ENCODE measurements at places on chromosomes 3 and 15.
A peak's percentile ranks its signal among the peaks of the same experiment; 100 is the strongest.

- DNase-seq = peak; percentile 31
Measured at GRCh38 chr3:14598143-14598569, 53.4 kb upstream of the CCDC174 start.

- DNase-seq = no peak
Measured at GRCh38 chr3:9750556-9751411, 1.0 kb downstream of the OGG1 start.

DNA sequence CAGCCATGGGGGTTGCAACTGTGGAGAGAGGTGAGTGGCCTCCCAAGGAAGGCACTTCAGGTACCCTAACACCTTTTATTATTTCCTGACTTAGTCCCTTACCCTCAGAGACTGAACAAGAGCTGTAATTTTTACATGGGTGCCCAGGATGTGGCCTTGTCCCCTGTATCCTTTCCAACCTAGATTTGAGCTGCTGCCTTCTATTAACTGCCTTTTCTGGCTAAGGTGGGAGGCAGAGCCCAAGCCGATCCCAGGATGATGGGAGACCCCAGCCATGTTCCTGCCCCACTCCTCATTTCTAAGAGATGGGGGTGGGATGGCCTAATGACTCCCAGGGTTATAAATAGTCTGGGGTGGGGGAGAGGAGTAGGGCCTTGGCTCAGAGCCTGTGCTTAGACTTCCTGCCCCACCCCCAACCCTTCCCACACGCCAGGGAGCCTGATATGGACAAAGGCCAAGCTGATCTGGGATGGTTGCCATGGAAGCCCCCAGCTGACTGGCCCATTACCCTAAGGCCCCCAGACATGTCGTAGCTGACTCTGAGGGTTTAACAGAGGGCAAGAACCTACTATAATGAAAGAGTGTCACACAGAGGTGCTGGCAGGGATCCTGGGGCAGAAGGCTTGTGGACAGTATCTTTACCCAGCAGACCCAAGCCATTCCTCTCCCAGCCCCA is 1.9 kb downstream of the KLHDC8B start:
- no peak for DNase-seq

DNA sequence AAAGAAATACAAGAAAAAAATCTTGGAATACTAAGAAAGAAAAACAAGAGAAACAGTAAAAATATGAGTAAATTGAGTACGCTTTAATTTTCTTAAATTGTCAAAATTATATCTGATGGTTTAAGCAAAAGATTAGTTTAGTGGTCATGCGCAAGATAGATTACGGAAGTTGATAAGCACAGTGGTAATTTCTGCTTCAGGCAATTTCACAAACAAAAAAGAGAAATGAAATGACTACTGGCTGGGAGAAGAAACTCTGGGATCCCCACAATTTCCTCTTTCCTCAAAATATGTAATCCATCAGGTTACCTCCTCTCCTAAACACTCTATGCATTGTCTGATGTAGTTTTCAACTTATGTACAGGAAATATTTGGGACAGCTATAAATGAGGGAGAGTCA is 9.0 kb downstream of the MYD88 start:
- DNase-seq = no peak

GRCh38 chr3:156654834-156655233 is 19.6 kb upstream of the TIPARP start:
- no peak for DNase-seq

- DNase-seq = no peak
Measured at GRCh38 chr3:9121366-9122001, 128.0 kb downstream of the SRGAP3 start.

GRCh38 chr3:172087602-172088580 is 48.5 kb downstream of the FNDC3B start:
- DNase-seq = no peak

DNA sequence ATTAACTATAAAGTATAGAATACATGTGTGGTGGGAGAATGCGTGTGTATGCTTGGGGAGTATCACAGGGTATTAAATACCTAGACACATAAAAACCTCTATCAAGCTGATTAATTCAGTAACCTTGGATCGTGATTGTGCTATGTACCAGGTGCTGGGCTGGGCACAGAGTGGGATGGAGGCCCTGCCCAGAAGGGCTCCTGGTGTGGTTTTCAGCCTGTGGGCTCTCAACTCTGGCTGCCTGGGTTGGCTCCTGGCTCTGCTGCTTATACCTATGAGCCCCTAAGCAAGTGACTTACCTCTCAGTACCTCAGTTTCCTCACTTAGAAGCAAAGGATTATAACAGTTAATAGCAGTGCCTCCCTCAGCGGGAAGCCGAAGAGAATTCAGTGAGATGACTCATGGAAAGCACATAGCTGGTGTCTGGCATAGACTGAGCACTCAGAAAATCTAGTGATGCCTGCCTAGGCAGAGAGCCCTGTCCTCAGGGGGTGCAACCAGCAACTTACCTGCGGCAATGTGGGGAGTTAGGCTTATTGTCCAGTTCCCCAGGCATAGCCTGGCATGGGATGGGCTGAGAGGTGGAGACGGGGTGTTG is 90.6 kb upstream of the MYZAP start:
- DNase-seq = no peak

GRCh38 chr3:74500257-74500656 is 114.2 kb downstream of the CNTN3 start:
- DNase-seq = no peak

DNA sequence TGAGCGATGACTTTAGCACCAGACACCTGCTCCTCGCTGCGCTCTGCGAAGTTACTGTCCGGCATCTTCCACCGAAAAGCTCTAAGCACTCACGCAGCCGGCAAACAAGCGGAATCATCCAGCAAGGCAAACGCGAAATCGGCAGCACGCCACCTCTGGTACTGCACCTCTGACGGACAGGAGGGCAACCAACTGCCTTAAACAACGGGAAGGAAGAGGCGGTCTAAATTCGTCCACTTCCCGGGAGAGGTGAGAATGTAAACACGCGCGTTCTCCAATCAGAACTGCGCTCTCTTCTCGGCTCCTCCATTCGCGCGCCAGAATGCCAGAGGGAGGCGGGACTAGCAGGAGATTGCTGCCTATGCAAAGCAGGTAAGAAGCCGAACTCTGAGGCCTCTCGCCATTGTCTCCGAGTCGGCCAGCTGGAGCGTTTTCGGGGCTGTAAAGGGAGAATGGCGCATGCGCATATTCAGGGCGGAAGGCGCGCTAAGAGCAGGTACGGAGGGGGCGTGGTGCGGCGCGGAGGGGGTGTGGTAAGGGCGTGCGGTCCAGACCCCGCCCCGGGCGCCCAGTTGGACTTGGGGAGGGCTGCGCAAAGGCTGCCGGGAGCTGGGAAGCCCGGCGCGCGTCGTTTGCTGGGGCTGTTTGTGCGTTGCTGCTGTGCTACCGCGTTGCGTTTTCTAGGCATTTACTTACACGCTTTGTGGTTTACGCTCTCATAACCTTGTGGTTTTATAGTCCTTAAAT is at the start of the genes BTD and HACL1:
BTD (plus strand) TSS at position 347 of the 747 bp plus-strand sequence. CDS start 33,695 bp downstream, outside the sequence.
HACL1 (minus strand) TSS at position 171 of the 747 bp plus-strand sequence; CDS start at position 65, 106 bp downstream.
- peak; percentile 96 for DNase-seq

DNA sequence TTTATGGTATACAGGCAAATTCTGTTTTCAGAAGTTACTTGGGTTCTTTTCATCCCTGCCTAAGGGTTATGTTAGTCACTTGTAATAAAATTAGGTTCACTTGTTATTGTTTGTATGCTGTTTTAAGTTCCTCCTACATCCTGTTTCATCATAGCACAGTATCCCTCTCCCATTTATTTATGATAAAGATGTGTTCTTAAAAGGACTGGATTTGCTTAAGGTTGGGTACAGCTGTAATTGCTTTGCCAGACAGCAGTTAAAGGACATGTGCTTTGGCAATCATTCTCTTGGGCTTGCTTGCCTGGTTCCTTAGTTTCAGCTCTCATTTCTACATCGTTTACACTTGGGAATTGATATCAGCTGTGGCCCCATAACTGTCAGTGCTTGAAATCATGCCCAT is 11.7 kb downstream of the ATP2C1 start:
- no peak for DNase-seq

GRCh38 chr3:38168151-38169026 is 3.1 kb downstream of the OXSR1 start:
- DNase-seq = no peak

- no peak for DNase-seq
Measured at GRCh38 chr15:64232400-64232799, 69.6 kb upstream of the PPIB start.

- no peak for DNase-seq
Measured at GRCh38 chr3:153734777-153735551, 386.2 kb upstream of the ARHGEF26 start.
